ENCODE measurements at places on chromosomes 6 and 20.

DNA sequence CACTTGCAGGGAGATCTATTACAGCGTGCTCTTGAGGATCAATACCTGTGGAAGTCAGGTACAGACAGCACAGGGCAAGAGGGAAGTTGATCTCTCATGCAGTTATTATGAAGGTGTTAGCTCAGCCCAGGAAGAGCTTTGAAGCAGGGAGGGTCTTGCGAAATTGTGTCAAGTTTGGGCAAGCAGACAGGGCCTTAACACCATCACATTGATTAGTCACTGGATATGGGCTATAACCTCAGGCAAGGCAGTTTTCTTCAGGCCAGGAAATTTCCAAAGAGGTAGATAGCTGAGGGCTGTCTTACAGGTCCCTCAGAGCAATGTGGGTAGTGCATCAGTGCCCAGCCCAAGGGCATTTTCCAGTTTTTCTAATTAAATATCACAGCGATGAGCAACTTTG lies 643.8 kb downstream of the DHX35 start:
- no peak for DNase-seq

DNA sequence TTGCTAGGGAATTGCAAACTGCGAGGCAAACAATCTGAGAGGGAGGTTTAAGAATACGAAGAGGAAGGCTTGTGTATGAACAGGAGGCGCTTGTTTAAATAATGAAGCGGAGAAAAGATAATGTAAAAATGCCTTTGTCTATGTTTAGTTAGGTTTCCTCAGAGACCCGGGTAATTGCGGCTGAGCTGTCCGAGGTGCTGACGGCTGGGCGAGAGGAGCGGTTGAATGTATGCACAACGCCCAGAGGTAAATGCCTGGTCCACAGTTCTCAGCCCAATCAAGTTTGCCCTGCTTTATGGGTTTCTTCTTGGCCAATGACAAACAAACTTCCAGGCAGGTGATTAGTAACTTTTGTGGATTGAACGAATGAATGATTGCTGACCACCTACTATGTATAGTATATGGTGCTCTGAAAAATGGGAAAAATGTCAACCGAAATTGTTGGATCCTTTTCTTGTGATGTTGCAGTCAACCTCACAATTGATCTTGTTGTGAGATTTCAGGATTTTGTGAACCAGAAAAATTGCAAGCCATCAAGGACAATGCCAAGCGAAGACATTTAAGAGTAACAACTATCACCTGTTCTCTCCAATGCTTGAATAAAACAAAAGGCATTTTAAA lies 38.3 kb upstream of the SLC32A1 start:
- no peak for DNase-seq

DNA sequence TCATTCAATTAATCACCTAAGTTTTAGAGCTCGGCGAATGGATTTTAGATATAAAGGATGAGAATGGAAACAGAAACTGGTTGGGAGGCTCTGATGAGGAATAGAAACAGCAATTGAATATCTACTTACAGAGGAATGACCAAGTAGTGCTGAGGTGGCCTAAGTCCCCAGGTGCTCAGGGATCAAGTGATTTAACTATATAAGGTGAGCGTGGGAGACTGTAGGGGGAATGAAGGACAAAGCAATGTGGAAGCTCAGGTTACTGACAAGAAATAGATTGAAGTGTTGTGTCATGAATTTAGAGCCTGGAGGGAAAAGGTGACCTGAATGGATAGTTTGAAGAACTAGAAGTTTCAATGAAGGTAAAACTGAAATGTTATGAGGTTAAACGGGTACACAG lies 495.4 kb upstream of the SOX4 start:
- DNase-seq = no peak

DNA sequence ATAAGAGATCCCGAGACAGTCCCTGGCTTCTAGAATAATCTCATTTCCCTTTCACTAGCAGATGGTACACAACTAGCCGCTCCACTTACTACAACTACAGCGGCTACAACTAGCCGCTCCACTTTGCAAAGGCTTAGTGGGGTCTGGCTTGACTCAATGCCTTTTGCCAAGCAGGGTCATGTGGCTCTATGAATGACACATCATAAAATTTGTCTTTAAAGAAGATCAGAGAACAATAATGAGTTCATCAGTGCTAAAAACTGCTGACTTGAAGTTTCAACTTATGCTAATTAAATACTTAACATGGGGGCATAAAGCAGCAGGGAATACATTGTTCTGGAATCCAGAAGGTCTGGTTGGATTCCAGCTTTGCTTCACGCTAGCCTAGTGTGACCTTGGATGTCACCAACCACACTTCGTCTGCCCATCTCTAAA lies 2.0 kb upstream of the MICAL1 start:
- DNase-seq = no peak

DNA sequence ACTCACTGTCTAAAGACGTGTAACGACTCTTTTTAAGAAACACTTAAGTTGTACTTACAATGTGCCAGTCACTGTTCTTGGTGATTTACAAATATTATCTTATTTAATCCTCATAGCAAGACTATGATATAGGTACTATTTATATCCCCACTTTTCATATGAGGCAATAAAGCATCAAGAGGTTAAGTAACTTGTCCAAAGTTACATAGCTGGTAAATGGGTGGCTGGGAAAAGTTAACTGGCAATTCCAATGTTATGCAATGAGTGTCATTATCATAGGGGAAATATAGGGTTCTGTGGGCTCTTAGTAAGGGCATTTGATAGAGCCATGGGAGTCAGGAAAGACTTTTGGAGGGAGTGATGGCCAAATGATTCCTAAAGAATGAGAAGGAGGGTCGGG lies 21.4 kb upstream of the RIPOR2 start:
- DNase-seq = no peak

Data from GF-D8 (cell line).